Neural progenitor cell (in vitro differentiated cells): ENCODE measurements at places on chromosomes 4 and X. TPM values are rescaled to one million over a fixed set of nuclear protein-coding genes. Genes with fewer than 3 reads are reported as not detected.

- H3K27me3 ChIP-seq, result peaks cover 5% of the 10 kb centered on the region
- no peak for DNase-seq
- H3K27ac ChIP-seq, result no peak overlapping the region
- no peaks in the 10 kb centered on the region for H3K4me1 ChIP-seq
- H3K4me3 ChIP-seq, result no peak overlapping the region
Measured at GRCh38 chrX:476724-477075, 90.0 kb upstream of the PPP2R3B start.

- peak overlapping the region; percentile 18 for H3K27ac ChIP-seq
- no peak for DNase-seq
- H3K36me3 ChIP-seq, result no peaks in the 10 kb centered on the region
- no peak overlapping the region for H3K4me3 ChIP-seq
- peaks cover 14% of the 10 kb centered on the region for H3K4me1 ChIP-seq
- no peaks in the 10 kb centered on the region for H3K27me3 ChIP-seq
Measured at GRCh38 chrX:135528254-135528653, 7.8 kb downstream of the INTS6L start.

- DNase-seq, result no peak
- no peaks in the 10 kb centered on the region for H3K36me3 ChIP-seq
- H3K4me1 ChIP-seq, result no peaks in the 10 kb centered on the region
- H3K27ac ChIP-seq, result no peak overlapping the region
- no peak overlapping the region for H3K4me3 ChIP-seq
- no peaks in the 10 kb centered on the region for H3K27me3 ChIP-seq
Measured at GRCh38 chr4:47562297-47562696, 77.2 kb downstream of the ATP10D start.

The PITX2 gene
- total RNA-seq, result 0.59 and 1.6 TPM in 2 replicates

The CENPE gene
- total RNA-seq, result 55.7 and 95.2 TPM in 2 replicates

The SHISA3 gene
- 0.09 TPM in 1 of 2 replicates, not detected in the other for total RNA-seq

The LRIT3 gene
- total RNA-seq, result 0.09 and 0.15 TPM in 2 replicates
